ENCODE measurements at places on chromosomes 4 and X.

DNA sequence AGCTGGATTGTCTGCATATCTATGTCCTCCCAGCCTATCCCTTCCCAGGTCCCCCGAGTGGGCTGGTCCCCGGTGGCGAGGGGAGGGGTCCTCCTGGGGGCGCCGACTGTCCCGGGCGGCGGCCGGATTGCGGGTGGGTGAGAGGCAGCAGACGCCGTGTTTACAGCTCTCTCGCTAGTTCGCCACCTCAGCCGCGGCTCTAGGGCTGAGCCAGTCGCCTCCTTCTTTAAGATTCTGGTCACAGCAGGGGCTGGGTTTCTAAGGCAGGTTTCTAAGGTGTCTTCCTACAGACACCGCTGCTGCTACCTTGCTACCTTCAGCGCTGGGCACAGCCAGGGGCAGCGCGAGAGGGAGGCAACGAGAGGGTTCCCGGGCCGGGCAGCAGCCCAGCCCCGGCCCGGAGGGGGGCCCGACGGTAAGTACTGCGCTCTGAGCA is 57.2 kb downstream of the FRMPD3 start:
- DNase-seq = no peak

DNA sequence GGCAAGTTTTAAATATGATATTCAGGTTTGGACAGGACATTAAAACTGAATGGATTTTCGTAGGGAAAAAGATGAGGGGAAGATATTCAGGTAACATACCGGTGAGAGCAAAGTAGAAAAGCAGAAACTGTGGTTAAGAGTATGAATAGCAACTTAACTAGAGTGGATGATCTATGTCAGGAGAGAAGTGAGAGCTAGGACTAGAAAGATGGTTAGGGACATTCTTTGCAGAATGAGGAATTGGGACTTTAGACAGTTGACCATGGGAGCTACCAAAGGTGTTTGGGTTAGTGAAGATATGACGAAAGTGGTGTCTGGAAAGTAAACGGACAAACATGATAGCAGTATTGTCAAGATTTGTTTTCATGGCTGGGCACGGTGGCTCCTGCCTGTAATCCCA is 45.2 kb downstream of the ANXA5 start:
- no peak for DNase-seq

DNA sequence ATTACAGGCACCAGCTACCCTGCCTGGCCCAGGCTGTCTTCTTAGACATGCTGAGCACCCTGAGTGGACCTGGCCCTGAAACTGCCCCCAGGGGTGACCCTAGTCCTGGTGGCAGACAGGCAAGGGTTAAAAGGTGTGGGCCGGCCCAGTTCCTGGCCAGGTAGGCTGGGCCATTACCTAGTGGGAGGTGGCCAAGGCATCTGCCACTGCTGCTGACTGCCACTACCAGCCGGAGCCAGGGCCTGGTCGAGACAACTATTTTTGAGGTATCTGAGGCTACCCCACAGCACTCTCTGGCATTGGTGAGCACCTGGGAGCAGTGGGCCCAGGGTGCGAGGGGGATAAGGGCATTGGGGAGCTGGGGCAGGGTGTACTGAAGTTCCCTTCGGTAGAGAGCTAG is at the start of gene CCDC120:
CCDC120 (plus strand) TSS at position 206 of the 400 bp plus-strand sequence. CDS start 3,043 bp downstream, outside the sequence.
- DNase-seq = no peak

DNA sequence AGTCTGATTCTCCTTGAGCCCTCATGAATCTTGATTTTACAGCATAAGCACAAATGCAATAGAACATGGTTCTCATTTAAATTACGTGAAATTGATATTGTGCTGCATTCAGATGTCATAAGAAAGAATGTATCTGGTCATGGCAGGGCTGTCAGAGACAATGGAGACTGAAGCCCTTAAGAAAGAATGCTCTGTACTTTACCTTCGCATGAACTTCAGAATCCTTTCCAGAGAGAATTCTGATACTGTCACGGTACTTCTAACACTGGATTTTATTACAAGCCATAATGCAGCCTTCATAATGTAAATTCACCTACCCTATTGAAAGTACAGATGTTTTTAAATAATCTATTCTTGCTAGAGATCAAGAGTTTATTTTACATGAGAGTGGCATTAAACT is 677.9 kb upstream of the ADGRL3 start:
- DNase-seq = no peak

DNA sequence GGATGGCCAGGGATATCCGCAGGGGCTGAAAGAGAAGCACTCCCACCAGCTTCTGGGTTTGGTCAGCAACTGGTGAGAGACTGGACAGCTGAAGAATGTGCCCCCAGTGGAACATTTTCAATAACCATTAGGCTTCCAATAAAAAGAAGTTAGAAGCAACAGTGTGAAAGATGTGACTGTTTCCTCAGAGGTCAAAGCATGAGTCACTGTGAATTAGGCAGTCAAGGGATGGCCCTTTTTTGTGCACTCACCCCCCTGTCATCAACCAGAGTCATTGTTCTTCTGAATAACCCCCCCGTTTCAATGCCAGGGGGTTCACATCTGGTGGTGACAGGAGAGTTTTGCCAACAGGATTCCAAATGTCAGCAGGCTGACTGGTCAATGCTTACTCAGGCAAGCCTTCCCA is 74.6 kb upstream of the SH3RF1 start:
- DNase-seq = no peak

DNA sequence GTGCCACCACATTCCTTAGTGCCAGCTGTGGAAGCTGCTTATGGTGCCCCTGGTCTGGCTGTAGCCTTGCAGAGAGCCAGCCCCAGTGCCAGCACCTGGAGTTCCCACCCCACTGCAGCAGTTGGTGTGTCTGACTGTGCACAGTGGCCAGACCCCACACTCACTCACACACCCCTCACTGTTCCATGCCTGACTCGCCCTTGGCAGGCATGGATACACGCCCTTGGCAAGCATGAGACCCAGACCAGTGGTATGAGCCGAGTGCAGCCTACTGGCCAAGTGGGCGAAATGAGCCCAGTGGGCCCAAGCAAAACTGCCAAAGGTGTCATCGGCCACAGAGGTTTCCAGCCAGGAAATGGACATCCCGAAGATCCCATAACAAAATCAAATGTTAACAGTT is 27.4 kb downstream of the NAA11 start:
- no peak for DNase-seq

DNA sequence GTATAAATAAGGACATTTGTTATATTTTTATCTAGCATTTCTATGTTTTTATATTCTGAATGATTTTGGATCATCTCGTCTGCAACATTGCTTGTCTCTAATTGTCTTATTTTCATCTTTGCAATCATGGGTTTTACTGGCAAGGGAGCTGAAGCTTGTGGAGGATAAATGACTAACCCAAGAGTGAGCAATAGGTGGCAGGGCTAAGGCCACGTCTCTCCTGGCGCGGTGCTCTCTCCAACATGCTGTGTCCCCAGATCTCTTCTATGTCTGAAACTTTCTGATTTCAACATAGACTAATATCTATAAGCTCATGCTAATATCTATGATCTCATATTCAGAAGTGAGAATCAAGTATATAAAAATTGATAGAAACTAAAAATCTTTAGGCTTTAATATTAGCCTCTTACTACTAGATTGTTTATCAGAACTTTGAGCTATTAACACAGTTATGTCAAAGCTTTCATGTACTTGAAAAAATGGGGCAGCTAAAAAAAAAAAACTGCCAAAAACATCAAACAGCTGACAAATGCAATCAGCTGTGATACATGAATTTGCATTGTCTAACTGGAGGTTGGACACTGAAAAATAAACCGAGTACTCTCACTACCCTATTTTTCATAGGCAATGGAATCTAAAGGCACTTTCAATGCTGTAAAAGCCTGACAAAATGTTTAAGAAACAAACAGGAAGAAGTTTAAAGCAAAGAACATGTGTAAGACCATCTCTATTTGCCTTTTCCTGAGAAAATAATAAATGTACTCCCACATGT is 169.2 kb downstream of the TMA16 start:
- no peak for DNase-seq

GRCh38 chrX:119784747-119785446 is 6.5 kb downstream of the RPL39 start:
- no peak for DNase-seq

GRCh38 chrX:56564164-56564885 is 898 bp downstream of the UBQLN2 start:
- no peak for DNase-seq

GRCh38 chrX:119790977-119791436 is 423 bp downstream of the RPL39 start:
- peak; percentile 29 for DNase-seq

DNA sequence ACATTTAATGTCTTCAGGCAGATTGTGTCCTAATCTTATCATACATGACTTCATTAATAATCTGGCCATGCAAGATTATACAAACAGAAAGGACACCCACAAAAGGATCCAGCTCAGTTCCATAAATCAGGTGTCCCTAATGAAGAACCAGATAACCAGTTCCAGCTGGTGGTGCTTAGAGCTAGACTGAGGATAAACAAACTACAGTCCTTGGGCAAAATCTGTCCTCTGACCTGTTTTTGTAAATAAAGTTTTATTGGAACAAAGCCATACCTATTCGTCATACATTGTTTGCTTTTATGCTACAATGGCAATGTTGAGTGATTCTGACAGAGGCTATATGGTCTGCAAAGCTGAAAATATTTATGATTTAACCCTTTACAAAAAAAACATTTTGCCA is 199.5 kb downstream of the MID1IP1 start:
- DNase-seq = no peak

DNA sequence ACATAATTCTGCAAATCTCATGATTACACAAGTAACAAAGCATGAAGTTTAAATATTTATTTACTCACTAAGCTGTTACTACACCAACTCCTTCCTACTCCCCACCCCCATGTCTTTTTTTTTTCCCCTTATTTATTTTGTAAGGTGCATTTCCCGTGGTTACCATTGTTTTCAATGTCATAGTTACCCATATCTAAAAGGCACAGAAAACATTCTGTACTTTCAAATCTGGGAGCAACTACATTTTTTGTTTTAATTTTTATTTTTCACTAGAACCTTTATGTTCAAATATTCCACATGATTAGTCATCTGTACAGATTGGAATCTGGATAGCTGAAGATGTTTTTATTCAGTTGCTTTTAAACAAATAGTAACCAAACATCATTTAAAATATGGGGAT is 62.8 kb downstream of the PPP3CA start:
- DNase-seq = no peak

DNA sequence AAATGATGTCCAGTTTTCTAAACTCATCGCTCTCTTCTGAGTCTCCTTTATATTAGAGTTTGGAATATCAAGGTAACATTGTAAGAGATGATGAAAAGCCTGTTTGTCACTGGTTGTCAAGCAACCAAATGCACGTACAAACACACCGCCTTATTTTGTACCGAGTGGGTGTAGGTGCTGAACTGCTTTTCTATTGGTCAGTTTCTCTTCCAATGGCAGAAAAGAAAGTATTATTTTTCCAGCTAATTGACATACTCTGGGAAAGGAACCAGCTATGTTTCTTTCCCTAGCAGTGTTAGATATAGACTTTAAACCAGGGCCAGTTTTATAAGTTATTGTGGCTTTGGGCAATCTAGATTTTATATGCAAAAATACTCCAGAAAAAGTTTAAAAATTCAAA is 6.6 kb upstream of the PPM1K start:
- DNase-seq = no peak

DNA sequence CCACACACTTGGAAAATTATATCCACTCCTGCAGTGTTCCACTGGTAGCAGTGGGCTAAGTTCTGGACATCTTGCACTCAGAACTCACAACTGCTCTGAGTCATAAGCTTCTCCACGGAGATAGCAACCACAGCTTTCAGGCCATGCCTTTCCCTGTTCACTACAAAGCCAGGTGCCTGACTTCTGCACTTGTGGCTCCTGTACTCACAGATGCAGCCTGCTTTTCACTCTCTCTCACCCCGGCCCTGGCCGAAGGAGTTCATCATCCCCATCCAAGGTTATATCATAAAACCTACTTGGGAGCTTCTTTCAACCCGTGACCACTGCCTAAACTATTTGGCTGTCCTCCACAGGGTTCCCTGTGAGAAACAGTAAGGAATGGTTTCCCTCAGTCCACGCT is 999.4 kb downstream of the GLUD2 start:
- no peak for DNase-seq

DNA sequence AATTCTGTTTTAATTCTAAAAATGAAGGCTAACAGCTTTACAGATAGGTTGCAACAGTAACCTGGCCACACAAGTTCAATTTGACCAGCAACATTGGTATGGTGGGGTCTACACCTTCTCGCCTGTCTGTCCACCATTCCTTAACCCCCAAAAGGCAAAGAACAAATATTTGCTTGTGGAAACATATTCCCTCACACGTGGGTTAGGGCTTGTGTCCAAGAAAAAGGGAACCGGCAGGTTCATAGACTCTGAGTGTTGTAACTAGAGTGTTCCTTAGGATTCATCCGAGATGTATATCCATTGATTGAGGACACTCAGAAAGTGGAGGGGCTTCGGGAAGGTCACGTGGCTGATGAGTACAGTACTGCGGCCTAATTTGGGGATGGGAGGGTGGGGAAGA is 54.1 kb downstream of the C4orf51 start:
- no peak for DNase-seq

DNA sequence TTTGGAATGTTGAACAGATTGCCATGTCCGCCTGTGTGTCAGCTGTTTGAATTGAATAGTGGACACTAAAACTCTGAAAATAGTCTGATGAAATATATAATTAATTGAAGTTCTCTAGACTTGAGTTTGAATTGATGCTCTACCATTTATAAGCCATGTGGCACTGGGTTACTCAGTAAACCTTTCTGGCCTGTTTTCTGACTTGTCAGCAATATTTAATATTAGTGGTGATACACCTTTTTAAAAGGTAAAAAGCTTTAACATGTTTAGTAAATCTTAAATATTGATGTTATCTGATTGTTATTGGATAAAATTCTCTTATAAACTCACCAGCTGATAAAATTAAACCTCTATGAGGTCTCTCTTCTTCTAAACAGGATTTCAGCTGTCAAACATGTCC is 695.4 kb upstream of the HS3ST1 start:
- no peak for DNase-seq

DNA sequence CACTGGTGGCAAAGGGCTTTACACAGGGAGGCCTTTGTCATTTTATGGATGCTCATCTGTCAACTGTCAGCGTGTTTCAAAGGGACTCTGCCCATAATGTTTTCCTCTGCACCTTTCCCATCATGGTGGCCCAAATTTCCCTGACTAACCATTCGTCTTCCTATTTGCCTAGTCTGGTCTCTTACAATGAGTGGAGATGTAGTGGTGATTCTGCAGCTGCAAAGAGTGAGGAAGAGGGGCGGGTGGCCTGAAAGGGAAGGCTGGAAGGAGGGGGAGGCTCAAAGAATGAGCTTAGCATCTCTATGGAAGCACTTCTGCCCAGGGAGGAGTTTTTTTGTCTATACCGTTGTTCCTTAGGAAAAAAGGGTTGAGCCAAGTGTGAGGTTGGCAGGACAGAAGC is 447.5 kb downstream of the NKX6-1 start:
- DNase-seq = no peak

GRCh38 chr4:7705062-7705461 is 234.6 kb downstream of the AFAP1 start:
- no peak for DNase-seq

GRCh38 chr4:10123227-10124101 is 6.9 kb upstream of the WDR1 start:
- DNase-seq = no peak

DNA sequence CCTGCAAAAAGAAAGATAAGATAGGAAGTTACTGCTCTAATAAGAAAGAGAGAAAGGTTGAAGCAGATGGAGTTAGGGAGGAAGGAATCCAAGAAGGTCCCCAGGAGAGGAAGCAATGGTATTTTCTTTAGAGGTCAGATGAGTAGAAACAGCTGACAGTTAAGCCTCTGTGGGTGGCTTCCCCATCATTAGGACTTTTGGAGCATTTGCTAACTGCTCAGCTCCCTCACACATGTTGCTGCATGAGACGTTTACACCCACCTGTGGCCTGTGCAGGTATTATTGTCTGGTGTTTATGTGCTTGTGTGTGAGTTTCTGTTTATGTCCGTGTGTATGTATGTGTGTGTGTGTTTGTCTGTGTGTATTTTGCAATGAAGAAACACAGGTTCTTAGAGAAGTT is 346.8 kb downstream of the RAB28 start:
- DNase-seq = no peak
